ENCODE measurements at places on chromosomes 3 and 15.

GRCh38 chr3:9690451-9691450 lies 12.9 kb upstream of the CPNE9 start:
- DNase-seq: no peak

GRCh38 chr15:38872732-38873131 lies 308.1 kb upstream of the RASGRP1 start:
- DNase-seq: no peak

- DNase-seq: no peak
These were observed 57.9 kb upstream of the ST3GAL6 start for GRCh38 chr3:98705212-98705611.

DNA sequence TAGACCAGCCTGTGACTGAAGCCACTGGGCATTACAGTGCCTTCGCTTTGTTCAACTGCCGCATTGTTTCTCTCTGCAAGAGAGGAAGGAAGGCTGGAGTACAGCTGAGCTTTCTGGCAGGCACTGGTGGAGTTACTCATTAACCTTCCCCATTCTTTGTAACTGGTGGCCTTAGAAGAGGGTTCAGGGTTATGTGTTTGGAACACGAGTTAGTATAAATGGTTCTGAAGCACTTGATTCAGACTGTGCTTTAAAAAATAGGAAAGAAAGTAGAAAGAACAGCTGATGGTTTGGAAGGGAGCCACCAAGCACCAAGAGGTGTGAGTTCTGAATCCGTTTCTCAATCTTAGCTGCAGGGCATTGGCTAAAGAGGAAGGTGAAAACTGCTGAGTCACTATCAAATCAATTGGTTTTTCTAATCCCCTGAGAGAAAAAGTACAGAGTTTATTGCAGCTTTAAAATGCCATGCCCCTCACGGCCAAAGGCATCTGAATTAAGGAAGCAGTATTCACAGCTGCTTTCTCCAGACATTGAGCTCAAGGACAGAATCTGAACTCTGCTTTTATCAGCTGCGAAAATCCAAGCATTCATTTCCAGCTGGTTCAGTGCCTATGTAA lies 3.6 kb downstream of the HGD start:
- no peak for DNase-seq

- DNase-seq: no peak
These were observed at the start of gene GAP43 for GRCh38 chr3:115623044-115623868. Gene GAP43, plus strand, starts transcription at chr3:115623510. Its CDS starts 180 bp downstream, at chr3:115623690.

DNA sequence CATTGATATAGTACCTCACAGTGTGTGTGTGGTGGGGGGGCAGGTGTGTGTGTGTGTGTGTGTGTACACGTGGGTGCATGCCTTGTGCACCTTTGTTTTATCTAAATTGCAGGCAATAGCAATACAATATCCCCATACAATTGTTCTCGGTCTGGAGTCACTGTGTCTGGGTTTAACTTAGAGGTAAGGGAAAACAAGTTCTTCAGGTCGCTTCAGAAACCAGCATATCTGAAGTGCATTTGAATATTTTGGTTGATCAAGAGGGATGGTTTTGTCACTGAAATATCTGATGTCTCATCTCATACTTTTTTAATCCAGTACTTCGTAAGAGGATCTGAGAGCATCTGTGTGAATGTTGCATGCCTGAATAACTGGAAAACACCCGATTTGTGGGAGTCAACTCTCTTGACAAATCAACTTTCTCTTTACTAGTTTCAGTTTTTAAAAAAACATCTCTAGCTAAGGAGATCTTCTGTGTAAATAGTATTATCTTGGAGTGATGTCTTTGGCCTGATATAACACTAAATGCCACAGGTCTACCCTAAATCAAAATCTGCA lies 206.8 kb upstream of the NR2F2 start:
- no peak for DNase-seq

- DNase-seq: no peak
These were observed 227.7 kb upstream of the CD96 start for GRCh38 chr3:111314181-111314873.

DNA sequence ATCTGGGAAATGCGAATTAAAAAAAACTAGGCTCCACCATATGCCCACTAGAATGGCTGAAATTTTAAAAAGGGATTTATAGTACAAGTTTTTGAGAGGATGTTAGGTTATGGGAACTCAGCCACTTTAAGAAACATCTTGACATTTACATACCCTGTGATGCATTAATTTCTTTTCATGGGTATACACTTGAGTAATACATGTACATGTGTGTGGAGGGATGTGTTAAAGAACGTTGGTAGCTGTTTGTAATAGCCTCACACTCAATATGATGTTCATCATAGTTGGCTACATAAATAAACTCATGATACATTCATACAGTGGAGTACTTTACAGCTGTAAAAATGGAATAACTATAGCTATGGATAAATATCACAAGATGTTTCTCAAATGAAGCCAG lies 40.9 kb downstream of the MEF2A start:
- DNase-seq: no peak

- no peak for DNase-seq
These were observed 32.5 kb downstream of the NR2F2 start for GRCh38 chr15:96362755-96363651.

GRCh38 chr15:68582864-68583263 lies 4.1 kb downstream of the CORO2B start:
- no peak for DNase-seq

DNA sequence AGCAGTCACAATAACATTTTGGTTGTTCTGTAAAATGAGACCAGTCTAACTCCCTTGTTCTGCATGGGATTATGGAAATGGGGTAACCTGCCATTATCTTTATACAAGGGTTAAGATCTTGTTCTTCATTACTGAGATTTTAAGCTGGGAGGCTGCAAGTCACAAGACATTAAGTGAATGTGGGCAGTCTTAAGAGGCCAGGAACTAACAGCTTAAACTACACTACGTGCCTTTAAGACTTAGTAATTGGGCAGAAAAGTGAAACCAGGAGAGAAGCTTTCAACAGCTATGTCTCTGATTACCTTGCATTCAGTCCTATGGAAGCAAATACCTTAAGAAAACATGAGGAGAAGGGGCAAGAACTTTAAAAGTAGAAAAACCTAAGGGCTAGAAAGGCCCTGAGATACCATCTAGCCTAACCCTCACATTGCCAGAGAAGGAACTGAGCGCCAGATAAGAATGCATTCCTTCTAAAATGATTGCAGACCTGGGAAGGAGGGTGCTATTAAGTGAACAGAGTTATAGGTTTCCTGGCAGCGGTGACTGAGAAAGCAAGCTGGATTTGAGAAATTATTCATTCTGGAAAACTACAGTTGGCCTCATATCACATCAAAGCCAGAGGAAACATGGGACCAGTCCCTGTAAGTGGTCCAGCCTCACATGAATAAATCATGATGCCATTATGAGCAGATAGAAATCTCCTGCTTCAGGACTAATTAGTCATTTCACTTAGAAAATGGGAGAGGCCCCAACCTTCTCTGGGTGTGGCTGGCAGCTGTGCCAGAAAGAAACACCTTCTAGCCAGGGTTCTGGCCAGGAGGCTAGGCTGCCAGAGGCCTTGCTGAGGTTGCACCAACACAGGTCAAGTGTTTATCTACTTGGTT lies 32.9 kb downstream of the DAPK2 start:
- DNase-seq: no peak

GRCh38 chr3:64518950-64519349 lies 168.8 kb downstream of the ADAMTS9 start:
- DNase-seq: no peak

DNA sequence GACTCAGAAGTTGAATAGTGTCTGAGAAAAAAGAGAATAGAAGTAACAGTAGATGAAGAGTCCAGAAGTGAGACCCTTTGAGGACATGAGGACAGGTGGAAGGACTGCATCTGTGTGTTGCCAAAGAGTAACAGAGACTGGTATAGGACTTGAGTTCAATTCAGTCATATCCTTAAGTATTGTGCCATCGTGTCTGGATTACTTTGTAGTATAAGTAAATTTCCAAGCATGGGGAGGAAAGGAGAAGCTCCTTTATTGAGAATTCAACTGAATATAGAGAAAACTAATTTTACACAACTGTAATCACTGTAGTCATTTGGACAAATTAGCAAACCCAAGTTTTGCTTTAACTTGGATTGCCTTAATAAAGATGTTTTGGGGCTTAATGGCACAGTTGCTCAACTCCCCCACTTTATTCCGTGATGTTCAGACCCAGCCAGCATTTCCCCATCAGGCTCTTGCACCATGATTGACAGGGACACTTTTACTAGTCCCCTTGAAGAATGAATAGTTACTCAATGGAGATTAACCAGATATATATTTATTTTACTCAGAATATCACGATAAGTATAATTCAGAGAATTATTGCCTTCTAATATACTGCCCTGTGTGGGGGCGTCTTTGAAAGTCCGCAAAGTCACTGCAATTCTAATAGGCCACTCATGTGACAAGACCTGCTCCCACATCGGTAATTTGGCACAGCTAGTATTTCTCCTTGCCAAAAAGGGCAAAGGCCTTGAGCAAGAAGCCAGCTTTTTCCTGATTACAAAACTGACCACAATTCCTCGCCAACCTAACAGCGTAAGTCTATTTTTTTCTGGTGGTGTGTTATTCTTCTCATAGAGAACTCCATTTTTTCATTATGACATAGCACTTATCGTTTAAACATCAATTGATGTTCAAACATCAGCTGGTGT lies 61.3 kb downstream of the PPARG start:
- DNase-seq: no peak

DNA sequence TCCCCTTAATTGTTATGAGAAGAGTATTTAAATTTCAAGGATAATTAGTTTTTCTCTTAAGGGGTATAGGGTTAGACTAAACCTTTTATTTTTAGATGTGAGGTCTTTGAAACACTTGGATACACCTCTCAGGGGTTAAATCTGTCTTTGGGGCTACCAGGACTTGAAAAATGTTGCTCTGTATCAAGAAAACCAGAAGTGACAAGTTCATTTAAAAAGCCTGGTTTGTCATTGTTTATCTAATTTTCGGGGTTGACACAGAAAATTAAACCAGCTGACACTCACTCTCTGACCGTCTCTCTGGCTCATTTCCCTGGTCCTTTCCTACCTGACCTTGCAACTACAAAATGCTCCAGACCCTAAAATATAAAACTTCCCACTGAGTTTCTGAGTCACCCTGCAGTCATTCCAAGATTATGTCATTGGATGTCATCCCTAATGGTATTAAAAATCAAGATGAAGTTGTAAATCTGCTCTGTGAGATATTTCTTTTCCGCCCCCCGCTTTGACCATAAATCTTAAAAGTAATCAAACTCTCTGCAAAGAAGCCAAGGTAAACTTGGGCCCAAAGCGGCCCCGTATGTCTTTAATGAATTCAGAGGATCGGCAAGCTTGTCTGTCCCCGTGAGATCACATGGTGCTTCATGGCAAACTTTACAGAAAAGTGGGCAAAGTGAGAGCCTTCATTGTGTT lies 32.9 kb upstream of the SKOR1 start:
- no peak for DNase-seq

DNA sequence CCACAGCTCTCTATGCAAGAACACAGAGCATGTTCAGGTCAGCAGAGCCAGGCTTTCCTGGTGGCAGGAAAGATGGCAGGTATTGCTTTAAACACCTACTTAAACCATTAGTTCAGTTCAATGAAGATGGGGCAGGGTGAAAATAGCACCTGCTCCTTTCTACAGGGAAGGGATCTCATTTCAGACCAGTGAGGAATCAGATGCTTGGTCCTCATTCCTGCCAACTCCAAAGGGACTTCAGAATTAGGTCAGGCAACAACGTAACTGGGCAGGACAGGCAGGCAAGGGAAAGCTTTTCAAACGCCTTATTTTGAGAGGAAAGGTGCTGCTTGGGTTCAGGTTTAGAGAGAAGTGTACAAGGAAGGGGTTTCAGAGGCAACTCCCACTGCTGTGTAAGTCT lies 12.6 kb upstream of the RPS17 start:
- DNase-seq: no peak

- DNase-seq: no peak
These were observed 443.4 kb upstream of the CDIN1 start for GRCh38 chr15:36136049-36136448.

DNA sequence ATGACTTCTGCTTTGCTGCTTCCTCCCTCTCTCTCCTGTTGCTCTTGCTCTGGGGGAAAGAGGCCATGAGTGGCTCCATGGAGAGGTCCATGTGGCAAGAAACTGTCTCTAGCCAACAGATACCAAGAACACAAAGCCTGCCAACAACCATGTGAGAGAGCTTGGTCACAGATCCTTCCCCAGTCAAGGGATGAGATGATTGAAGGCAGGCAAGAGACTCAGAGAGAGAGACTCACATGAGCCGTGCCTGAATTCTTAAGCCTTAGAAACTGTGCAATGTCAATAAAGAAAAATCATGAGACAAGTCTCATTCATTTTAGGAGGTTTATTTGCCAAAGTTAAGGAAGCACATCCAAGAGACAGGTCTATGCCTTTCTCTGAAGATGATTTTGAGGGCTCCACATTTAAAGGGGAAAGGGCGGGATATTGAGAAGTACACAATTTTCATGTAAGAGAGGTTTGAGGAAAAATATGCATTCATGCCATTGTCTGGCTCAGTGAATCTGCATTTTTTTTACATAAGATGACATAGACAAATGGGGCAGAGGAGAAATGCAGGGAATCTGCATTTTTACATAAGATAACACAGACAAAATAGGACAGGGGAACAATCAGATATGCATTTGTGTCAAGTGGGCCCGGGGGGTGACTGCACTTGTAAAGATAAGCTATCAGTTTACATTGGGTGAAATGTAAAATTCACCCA lies 59.5 kb upstream of the SUCLG2 start:
- DNase-seq: no peak

- DNase-seq: no peak
These were observed 1336.7 kb downstream of the NSUN3 start for GRCh38 chr3:95399585-95399984.

GRCh38 chr3:87446849-87447387 lies 170.5 kb upstream of the POU1F1 start:
- DNase-seq: no peak
